ENCODE measurements at places on chromosomes 4 and X.

- DNase-seq = no peak
Measured at GRCh38 chr4:113834298-113834697, 72.8 kb upstream of the CAMK2D start.

DNA sequence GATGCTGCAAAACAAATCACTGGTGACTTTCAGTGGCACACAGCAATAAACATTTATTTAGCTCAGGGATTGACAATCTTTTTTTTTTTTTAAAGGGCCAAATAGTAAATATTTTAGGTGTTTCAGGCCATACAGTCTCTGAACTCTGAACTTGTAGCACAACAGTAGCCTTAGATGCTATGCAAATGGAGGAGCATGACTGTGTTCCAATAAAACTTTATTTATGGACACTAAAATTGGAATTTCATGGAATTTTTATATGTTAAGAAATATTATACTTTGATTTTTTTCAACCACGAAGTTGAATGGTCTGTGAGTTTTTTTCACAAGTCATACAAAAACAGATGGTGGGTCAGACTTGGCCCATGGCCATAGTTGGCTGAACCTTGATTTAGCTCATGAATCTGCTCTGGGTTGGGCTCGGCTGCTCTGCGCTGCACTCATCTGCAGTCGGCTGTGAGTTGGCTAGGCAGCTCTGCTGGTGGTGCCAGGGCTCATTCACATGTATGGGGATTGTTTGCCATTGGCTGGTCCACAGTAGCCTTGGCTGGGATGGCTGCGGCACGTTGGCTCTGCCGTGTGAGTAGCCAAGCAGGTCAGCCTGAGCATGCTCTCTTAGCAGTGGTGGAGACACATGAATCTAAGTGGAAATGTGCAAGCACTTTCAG lies 231.7 kb upstream of the PGRMC2 start:
- DNase-seq = no peak

GRCh38 chrX:150513544-150513943 lies 54.9 kb upstream of the MTM1 start:
- no peak for DNase-seq

DNA sequence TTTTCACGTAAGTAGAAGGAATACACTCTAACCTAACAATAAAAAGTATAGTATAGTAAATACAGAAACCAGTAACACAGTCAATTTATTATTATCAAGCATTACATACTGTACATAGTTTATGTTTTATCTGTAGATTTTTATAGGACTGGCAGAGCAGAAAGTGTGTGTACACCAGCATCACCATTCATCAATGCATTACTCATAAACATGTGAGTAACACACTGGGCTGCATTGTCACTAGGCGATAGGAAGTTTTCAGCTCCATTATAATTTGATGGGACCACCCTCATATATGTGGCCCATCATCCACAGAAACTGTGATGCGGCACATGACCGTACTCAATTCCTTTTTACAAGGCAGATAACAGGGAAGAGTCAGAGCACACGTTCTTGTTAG lies 137.8 kb upstream of the RBPJ start:
- DNase-seq = no peak

DNA sequence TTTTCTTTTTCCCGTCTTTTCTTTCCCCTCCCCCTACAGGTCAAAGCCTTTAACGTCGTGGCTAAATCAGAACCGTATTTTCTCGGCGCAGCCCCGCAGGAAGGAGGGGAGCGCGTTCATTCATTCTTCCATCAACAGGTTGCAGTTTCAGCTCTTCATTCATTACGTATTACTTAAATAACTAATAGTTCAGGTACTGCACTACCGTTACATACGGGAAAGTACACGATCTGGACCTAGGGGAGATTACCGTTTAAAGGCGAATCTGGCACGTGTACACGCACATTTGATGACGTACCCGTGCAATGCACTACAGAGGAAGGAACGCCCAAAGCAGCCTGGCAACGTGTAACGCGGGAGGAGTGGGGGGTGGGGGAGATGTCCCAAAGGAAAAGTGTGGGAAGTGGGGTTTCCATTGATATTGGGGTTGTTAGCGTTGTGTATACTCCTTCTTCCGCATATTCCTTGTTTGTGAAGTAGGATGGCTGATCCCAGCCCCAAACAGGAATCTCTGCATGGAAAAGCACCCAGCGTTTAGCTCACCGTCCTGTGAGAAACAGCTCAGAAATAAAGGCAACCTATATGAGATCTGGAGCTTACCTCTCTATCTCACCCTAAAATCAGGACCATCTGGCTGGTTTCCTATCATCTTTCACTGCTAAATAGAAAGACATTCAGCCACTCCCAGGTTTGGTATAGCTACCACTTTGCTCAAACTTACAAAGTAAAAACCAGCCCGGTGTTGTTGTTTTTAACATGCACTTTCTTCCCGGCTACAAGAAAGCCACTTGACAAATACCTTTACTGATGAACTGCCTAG lies 585 bp upstream of the SEC24D start:
- DNase-seq = no peak

DNA sequence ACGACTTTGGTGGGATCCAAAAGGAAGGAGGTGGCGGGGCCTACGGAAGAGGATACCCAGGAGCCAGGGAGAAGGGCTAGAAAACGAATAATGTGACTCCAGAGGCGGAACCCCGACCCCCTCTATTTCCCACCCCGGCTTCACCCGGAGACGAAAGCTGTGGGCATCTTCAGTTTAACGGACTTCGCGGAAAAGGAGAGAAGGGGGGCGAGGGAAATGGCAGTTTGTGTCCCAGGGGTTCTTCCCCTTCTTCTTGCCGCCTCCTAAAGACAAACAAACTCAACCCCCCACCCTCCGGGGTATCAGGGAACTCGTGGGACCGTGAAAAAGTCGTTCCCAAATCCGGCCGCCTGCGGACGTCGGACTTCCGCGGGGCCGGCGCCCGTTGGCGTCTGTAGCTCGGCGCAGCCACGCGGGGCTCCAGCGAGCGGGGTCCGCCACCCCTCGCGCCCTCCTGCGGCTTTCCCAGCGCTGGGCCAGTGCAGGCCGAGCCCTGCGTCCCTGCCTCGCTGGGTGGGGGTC lies 3.6 kb upstream of the LEF1 start:
- DNase-seq = no peak

DNA sequence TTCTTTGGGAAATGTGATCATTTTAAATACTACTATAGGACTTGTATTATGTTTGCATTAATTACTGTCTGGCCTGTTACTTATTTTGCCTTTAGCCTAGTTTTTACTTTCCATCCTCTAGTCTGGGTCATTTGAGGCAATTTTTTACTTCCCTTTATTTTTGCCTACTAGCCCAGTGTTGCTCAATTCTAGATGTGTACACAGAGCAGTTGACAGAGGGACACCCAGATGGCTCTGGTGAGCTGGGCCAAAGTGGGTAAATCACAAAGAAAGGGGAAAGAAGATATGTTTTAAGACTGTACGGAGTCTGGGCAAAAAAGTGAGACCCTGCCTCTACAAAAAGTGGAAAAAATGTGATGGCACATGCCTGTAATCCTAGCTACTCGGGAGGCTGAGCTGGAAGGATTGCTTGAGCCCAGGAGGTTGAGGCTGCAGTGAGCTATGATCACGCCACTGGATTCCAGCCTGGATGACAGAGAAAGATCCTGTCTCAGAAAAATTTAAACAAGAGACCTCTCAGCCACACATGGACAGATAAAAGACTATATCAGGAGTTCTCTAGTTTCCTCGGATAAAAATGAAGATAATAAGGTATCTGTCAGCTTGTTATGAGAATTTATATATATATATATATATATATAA lies 35.7 kb downstream of the APOO start:
- DNase-seq = no peak

- DNase-seq = no peak
Measured at GRCh38 chr4:153122855-153123254, 81.4 kb upstream of the TRIM2 start.

DNA sequence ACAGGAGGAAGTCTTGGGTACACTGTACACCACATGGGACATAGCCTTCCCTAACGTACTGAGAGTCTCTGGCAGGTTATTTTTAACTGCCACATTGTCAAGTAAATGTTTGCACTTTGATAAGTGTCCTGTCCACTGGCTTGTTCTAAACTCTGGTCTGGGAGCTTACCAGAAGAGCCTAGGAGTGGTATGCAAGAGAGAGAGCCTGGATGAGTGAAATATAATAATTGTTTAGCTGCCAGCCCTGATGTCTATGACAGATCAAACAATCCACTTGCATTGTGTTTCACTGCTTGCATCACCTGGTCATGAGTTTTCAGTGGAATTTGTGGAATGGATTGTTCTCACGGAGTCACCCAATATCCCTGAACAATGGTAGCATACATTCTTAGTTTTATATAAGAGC lies 91.6 kb downstream of the SHROOM3 start:
- no peak for DNase-seq
